ENCODE measurements at places on chromosomes 5 and 9.

DNA sequence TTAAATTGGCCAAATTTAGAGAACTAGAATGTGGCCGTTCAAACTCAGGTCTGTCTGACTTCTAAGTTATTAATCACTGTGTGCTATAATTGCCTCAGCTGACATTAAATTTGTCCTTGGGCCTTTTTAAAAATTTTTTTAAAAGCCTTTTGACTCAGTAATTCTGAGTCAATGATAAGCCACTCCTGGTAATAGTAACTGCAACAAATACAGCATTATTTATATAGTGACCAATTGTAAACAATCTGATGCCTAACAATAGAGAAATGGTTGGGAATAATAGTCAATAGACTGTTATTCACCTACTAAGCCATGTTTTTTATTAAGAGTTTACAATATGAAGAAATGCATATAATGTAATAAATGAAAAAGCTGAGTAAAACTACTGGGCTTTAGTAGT, 70.9 kb upstream of the FSD1L start:
- DNase-seq: no peak

DNA sequence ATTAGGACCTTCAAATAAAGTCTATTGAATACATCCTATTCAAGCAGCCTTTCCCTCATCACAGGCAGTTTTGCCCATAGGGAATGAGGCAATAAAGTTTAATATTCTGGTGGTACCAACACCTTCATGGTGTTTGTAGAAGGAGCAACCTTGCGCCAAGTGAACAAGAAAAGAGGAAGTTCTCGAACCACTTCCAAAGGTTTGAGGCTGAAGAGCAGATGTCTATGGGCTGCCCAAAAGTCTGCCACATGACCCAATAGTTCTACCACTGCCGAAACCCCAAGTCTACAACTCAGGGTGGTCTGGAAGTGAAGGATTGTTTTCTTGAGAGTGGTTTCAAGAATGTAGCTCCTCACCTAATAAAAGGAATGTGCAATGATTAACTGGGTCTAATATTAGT, 123.1 kb downstream of the NPR3 start:
- DNase-seq: no peak

DNA sequence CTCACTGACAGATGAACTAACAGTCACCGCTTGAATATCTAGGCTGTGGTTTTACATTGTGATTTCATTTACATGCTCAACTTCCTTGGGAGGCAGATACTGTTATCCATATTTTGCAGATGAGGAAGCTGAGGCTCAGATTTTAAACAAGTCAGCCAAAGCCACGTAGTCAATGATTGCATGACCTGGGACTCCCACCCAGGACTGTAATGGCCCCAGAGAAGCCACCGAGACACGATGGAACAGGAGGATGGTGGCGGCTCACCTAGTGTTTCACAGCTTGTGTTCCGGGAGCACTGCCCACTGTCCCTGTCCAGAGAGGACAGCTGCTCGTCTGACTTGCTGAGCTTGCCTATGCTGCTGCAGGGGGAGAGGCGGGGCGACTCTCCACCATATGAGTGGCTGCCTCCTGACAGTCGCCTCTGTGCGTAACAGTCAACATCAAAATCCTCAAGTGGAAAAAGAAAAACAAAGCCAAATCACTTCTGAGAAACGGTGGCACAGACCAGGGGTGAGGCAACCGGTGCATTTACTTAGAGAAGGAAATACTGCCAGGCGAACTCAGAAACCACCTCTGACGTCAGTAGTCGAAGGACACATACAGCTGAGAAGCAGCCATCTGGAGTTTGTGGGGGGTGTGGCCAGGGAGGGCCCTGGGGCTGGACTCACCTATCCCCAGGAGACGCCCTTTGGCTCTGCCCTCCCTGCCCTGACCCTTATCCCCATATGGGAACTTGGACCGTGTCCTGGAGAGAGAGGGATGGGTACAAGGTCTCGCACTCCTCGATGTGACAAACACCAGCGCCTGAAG, 82.5 kb downstream of the PRRT1B start:
- no peak for DNase-seq

- DNase-seq: no peak
These were observed 153.6 kb downstream of the TRIO start for GRCh38 chr5:14296533-14297331.

GRCh38 chr5:66769839-66770617, 173.8 kb downstream of the MAST4 start:
- no peak for DNase-seq

- DNase-seq: no peak
These were observed 57.2 kb downstream of the DENND1A start for GRCh38 chr9:123872710-123873109.

DNA sequence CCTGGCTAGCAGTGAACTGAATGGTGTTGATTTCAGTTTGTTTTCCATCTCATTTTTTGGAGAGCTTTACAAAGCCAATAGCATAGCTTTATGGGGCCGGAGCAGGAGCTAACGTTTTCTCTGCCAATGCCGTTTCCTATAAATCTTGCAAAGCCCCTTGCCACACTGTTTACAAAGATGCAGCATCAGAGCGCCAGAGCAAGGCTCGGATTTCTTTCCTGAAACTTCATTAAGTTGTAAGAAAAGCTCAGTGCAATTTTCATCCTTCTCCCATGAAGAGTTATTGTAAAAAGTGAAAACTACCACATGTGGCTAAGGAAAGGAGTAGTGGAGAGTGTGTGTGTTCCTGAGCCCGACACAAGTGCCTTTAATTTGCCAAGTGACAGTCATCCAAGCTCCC, 178.2 kb upstream of the GDNF start:
- no peak for DNase-seq

DNA sequence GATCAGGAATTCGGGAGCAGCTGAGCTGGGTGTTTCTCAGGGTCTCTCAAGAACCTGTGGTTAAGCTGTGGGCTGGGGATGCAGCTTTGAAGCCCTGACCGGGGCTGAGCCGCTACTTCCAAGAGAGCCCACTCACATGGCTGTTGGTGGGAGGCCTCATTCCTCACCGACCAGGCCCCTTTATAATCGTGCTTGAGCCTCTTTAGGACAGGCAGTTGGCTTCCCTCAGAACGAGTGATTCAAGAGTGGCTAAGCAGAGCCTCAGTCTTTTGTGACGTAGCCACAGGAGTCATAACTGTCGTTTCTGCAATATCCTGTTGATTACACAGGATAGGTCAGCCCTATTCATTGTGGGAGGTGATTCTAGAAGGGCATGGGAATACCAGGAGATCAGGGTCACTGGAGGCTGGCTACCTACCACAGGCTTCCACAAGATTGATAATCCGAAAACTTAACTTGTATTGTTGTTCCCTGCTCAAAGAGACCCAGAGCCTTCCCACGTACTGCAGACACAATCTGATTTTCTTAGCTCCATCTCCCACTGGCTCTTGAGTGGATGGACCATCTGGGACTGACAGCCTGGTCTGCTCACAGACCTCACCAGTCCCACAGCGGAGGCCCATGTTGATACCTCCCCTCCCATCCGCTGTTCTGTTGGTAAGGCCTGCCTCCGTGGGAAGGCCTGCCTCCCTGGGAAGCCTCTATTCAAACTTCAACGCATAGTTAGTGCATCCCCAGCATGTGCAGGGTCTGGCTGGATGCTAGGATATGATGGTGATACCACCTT, 3.0 kb upstream of the ERGIC1 start:
- no peak for DNase-seq

- DNase-seq: no peak
These were observed 45.0 kb upstream of the SV2C start for GRCh38 chr5:76038212-76038611.

DNA sequence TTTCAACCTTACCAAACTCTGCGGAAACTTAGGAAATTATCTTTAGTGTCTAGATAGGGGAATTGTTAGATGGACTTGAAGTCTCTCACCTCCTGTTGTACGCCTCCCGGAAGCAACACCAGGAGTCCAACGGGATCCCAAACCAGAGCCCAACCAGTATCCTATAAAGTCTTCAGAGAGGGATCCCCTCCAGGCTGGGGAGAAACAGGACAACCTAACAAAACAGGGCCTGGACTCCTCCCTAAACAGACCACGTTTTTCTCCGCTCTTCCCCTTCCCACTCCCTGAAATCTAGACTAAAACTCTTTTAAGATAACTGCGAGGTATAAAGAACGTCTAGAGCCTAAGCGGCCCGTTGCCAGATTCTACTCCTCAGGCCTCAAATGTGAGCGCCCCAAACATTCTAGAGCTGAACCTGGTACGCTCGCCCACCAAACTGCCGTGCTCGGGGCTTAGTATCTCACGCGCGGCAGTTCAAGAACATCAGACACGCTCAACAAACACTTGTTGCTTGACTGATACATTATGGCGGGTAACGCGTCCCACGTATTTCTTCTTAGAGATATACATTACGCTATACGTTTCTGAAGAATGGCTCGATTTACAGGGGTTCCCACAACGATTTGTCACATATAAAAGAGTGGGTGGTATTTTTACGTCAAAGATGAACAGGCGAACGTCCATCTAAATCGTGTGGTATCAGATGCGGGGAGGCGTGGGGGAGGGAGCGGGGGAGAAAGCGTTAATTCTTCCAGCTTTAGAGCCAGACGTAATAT, 663 bp upstream of the SMIM27 start:
- peak; percentile 31 for DNase-seq

GRCh38 chr9:30982301-30982700, 1402.1 kb upstream of the ACO1 start:
- DNase-seq: no peak

DNA sequence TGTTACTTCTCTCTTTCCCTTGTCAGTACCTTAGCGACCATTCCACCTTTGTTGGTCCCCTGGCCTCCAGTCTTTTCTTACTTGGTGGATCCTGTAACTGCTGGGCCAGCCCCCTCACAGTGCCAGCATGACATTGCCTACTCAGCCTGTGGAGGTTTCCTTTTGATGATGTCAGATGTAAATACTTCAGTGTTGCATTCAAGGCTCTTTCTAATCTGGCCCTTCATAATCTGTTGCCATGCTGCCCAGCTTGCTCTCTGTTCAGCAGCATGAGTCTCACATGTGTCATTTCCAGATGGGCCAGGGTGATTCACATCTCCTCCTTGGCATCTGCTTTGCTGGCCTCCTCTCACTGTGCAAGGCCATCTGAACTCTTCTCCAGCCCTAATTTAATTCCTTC, 57.1 kb downstream of the MAST4 start:
- DNase-seq: no peak

GRCh38 chr5:113215401-113216060, 219.3 kb downstream of the TSSK1B start:
- no peak for DNase-seq

- DNase-seq: no peak
These were observed 76.5 kb upstream of the SARDH start for GRCh38 chr9:133814586-133815208.

DNA sequence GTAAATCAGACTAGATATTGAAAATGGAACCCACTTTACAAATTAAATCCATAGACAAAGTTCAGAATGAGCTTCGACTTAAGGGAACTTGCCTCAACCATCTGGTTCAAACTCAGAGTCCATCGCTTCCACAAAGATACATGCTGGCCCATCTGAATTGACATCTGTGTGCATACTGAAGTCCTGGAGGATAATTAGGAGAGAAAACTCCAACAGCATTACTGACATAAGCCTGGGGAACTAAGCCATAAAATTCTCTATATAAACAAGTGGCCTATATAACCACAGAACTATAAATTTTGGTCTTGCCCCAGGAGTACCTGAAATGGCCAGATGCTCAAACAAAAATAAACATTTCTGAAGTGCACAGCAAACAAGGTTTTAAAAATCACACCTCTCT, 94.4 kb downstream of the IZUMO3 start:
- DNase-seq: no peak

- DNase-seq: no peak
These were observed 2.3 kb downstream of the CCDC69 start for GRCh38 chr5:151221574-151221973.

DNA sequence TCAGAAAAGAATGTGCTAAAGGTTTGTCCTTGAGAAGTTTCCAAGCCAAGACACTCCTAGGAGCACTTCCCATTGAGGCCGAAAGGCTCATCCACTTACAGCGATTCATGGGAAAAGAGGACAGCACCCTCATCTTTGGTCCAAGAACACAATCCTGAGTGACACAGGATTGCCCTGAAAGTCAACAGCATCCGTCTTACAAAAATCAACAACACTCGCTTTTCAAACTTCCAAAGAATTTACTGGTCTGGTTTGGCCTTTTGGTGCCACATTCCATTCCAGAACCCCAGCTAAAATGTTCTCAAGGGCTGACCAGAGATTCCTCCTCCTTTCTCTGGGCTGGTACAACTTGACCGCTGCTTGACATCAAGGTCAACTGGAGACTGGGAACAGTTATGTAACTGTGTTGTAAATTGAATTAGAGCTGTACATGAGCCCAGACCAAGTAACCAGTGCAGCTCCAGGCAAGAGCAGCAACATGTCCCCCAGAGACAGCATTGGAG, 415.8 kb upstream of the PIK3R1 start:
- DNase-seq: no peak

DNA sequence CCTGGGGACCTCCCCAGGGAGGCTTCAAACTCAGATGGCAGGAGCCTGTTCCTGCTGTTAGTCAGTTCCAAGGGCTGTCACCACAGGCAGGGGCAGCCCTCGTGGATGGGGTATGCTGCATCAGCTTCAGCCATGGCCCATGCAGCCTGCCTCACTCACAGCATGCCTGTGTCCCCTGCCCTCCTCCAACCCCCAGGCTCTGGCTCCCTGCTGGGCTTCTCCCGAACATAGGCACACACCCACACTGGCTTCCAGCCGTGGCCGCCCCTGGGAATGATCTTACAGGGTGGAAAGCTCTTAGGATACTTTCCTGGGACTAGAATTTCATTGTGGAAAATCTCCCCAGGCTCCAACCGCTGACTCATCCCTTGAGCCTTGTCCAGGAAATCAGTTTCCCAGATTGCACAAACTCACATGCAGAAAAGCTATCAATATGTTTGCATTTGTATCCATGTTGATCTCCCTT, 163.8 kb downstream of the SEC61B start:
- no peak for DNase-seq

- no peak for DNase-seq
These were observed 12.8 kb downstream of the CAMK4 start for GRCh38 chr5:111236995-111237394.

- DNase-seq: no peak
These were observed 44.8 kb downstream of the ANGPTL2 start for GRCh38 chr9:127077644-127077946.

GRCh38 chr5:114726131-114726530, 364.3 kb downstream of the KCNN2 start:
- DNase-seq: no peak

DNA sequence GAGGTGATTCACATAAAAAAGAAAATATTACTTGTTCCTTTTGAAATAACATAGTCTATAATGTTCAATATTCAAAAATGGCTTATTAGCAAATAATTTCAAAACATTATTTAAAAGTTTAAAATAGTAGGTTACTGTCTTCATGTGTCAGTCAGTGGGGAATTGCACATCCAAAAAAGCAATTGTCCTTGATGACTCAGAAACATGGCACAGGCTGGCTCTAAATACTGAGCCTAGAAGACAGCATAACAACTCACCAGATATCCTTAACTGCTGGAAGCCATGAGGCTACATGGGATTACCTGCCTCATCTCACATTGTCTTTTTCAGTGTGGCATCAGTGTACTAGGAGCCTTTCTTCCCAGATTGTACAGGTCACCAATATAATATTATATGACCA, 439.5 kb upstream of the RGMB start:
- no peak for DNase-seq
